ENCODE measurements at places on chromosomes 6 and 20. TPM values are rescaled to one million over a fixed set of nuclear protein-coding genes. Genes with fewer than 3 reads are reported as not detected.

Gene IGF2R
- 147 TPM for total RNA-seq

GRCh38 chr20:33730946-33731692 is 677 bp upstream of the ZNF341 start:
- DNase-seq = no peak

Gene OOEP
- not detected for total RNA-seq

DNA sequence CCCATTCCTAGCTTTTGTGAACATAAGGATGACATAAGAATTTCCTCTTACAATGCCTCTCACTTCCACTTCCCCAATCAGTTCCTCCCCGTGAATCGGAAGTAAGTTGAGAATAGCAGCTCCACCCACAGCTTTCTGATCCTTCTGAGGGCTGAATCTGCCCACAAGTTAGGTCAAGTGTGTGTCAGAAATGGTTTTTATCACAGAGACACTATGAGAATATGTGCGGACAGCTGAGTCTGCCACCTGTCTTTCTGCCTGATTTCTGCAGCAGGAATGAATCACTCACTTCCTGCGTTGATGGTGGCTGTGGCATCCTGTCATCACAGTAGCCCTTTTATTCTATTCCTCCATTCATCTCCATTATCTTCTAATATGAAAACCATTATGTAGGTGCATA is 70.2 kb downstream of the RIN2 start:
- DNase-seq = peak; percentile 38

Data from renal cortical epithelial cell (primary cell).